Hematopoietic multipotent progenitor cell treated with erythropoietin and hydrocortisone succinate and interleukin-3 and kit ligand, for 8 days (in vitro differentiated cells): ENCODE measurements at places on chromosomes 7 and 10.
A peak's percentile ranks its signal among the peaks of the same experiment; 100 is the strongest.

- DNase-seq = no peak
Measured at GRCh38 chr7:116933465-116933864, 19.8 kb upstream of the ST7 start.

GRCh38 chr7:86313842-86314241, 329.9 kb upstream of the GRM3 start:
- DNase-seq = no peak

GRCh38 chr10:73979809-73980433, 18.0 kb upstream of the VCL start:
- no peak for DNase-seq

DNA sequence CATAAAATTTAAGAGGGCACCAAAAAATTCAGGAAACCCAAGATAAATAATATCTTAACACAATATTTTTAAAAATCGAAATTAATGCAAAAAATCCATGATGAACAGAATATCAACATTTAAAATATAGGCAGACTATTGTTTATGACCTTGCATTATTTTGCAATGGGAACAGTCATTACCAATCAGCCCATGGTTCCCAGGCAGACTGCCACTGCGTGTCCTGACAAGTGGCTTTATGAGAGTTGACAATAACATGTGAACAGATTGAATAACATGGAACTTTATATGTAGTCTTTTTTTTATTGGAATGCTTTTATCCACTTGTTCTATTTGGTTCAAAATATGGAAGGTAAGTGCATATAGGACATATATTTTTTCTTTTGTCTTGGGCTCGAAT, 3.1 kb upstream of the AVPI1 start:
- no peak for DNase-seq

- peak; percentile 49 for DNase-seq
Measured at GRCh38 chr10:63421591-63421990, 44.2 kb downstream of the JMJD1C start.

DNA sequence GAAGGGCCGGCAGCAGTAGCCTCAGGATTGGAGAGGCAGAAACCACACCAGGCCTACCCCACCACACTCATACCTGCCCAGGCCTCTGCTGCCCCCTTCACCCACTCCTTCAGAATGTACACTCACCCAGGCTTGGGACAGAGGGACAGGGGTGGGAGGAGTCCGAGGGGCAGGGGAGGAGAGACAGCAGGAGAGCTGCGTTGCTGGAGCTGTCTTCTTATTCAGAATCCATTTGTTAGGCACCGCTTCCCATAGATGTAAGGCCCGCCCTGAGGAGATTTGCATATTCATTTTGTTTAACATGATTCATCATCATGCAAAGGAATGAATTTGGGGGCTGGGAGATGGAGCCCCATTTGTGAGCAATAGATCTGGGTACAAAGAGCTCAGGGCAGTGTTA, 156.7 kb downstream of the CDH23 start:
- no peak for DNase-seq

DNA sequence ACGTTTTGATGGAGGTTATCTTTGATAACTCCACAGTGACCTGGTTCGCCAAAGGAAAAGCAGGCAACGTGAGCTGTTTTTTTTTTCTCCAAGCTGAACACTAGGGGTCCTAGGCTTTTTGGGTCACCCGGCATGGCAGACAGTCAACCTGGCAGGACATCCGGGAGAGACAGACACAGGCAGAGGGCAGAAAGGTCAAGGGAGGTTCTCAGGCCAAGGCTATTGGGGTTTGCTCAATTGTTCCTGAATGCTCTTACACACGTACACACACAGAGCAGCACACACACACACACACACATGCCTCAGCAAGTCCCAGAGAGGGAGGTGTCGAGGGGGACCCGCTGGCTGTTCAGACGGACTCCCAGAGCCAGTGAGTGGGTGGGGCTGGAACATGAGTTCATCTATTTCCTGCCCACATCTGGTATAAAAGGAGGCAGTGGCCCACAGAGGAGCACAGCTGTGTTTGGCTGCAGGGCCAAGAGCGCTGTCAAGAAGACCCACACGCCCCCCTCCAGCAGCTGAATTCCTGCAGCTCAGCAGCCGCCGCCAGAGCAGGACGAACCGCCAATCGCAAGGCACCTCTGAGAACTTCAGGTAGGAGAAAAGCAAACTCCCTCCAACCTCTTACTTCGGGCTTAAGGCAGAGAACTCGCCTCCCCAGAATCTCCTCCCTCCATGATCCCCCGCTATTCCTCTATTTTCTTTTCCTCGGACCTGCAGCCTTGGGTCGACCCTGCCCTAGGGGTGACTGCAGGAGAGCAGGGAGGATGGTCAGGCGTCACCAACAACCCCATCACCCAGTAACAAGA, at the start of gene SERPINE1:
TSS of gene SERPINE1 (plus strand) at position 454 of the 809 bp plus-strand sequence. CDS start 1,290 bp downstream, outside the sequence.
- peak; percentile 91 for DNase-seq

GRCh38 chr10:11192304-11193000, 174.8 kb downstream of the CELF2 start:
- DNase-seq = no peak

GRCh38 chr7:113109718-113110117, 8.6 kb downstream of the SMIM30 start:
- no peak for DNase-seq

DNA sequence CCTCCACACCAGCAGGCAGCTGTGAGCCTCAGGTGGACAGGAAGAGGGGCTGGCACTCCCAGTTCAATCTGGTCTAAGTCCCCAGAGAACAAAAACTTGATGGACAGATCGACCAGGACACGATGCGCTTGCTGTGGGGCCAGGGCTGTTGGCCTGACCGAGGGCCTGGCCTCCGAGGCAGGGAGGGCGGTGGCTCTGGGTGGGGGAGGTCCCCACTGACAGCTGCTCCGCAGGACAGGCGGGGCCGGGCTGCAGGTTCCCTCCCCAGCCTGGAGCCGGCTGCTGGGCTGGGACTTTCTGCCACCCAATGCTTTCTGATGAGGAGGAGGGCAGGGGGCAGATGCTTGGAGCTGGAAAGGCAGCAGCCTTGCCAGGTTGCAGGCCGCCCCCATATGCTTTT, 37.4 kb upstream of the ADGRA1 start:
- no peak for DNase-seq

DNA sequence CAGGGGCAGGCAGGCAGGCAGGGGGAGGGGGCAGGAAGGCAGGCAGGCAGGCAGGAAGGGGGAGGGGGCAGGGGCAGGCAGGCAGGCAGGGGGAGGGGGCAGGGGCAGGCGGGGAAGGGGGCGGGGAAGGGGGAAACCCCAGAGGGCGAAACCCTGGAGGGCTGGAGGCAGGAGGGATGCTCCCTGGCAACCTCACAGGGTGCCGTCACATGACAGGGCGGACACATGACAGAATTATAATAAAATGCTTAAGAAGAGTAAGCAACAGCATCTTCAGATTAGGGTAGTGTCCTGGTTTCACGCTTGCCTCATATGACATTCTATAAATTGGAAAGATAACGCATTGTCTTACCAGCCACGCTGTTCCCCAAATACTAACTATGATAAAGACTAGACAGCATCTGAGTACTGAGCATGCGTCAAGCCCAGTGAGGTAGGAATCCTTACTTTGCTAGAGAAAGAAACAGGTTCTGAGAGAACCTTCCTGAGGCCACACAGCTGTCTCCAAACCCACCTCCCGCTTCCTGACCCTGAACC, 131.6 kb downstream of the DIP2C start:
- DNase-seq = no peak

DNA sequence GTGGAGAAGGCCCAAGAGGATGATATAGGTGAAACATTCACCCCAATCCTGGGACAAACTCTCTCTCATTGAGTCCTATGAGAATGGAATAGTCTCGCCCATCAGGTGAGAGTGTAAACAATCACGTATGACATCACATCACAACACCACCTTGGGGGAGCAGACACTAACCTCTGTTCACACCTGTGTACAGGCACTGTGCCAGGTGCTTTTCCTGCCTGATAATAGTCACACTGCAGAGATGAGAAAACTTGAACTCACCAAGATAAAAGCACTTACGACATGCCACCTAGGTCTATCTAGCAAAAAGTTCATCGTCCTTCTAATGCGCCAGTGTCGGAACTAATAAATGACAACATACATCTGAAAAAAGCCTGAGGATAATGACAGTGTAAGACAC, 187.8 kb downstream of the FAM107B start:
- no peak for DNase-seq
